ENCODE measurements at places on chromosomes 6 and 20. TPM values are rescaled to one million over a fixed set of nuclear protein-coding genes. Genes with fewer than 3 reads are reported as not detected.

The CST7 gene
- not detected for total RNA-seq

The UBE2V1 gene
- 110 TPM for total RNA-seq

The SAMD3 gene
- not detected for total RNA-seq

The NNAT gene
- 106 TPM for total RNA-seq

The MOG gene
- total RNA-seq: not detected

The CABLES2 gene
- 2.4 TPM for total RNA-seq

The CCR6 gene
- not detected for total RNA-seq

The TCP11 gene
- 1.6 TPM for total RNA-seq

The SCRT2 gene
- total RNA-seq: not detected

The TSPO2 gene
- not detected for total RNA-seq

The HTR1E gene
- under 0.01 TPM for total RNA-seq

The SEMG1 gene
- total RNA-seq: not detected

The IL17A gene
- total RNA-seq: not detected

The BPI gene
- total RNA-seq: not detected

The IP6K3 gene
- 2.4 TPM for total RNA-seq

The ANGPT4 gene
- total RNA-seq: under 0.01 TPM

The OPN5 gene
- total RNA-seq: not detected

The RIMS1 gene
- not detected for total RNA-seq

The ZNF311 gene
- 1.6 TPM for total RNA-seq

The PBOV1 gene
- not detected for total RNA-seq

The IMPG1 gene
- not detected for total RNA-seq

The POFUT1 gene
- 34.5 TPM for total RNA-seq

The RPS18 gene
- 2,917 TPM for total RNA-seq

The SIRPB2 gene
- total RNA-seq: not detected
